ENCODE measurements at places on chromosomes 2 and 18. TPM values are rescaled to one million over a fixed set of nuclear protein-coding genes. Genes with fewer than 3 reads are reported as not detected.

The SOCS6 gene
- total RNA-seq: 38.7 TPM

GRCh38 chr18:11437046-11437445, 172.3 kb upstream of the SLC35G4 start:
- DNase-seq: no peak

- DNase-seq: no peak
Measured at GRCh38 chr2:14543284-14543683, 89.2 kb upstream of the LRATD1 start.

The IL18RAP gene
- not detected for total RNA-seq

The UBXN4 gene
- 75.6 TPM for total RNA-seq

All from osteoblast (primary cell).